ENCODE measurements at places on chromosomes 16 and 17. TPM values are rescaled to one million over a fixed set of nuclear protein-coding genes. Genes with fewer than 3 reads are reported as not detected.

The ATXN2L gene
- total RNA-seq = 408 TPM

The TNFRSF17 gene
- not detected for total RNA-seq

The SLC13A2 gene
- not detected for total RNA-seq

GRCh38 chr17:80751070-80751945 lies 206.7 kb downstream of the RPTOR start:
- no peak for DNase-seq

DNA sequence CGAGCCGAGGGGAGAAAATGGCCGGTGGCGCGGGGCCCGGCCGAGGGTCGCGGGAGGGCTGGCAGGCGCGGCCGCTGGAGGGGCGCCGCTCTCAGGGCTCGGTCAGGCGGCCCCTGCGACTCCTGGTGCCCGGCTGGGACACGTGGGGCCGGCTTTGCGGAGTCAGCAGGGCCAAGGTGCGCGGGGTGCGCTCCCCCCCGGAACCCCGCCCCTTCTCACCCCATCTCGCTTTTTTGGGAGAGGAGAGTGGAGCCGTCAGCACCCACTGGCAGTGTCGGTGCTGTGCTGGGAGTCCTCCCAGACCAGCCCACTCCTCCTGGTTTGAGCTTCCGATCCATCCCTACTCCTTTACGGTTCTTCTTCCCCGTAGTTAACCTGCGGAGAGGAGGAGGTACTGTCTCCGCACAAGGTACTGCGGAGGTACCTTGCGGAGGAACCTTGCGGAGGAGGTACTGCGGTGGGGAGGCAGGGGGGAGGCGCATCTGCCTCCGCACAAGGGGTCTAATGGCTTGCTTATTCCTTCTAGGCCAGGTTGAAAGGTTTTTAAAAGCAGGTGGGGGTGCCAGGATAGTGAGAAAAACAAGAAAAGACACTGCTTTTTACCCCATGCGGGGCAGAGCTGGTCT lies 19.1 kb upstream of the CBX8 start:
- DNase-seq = no peak

DNA sequence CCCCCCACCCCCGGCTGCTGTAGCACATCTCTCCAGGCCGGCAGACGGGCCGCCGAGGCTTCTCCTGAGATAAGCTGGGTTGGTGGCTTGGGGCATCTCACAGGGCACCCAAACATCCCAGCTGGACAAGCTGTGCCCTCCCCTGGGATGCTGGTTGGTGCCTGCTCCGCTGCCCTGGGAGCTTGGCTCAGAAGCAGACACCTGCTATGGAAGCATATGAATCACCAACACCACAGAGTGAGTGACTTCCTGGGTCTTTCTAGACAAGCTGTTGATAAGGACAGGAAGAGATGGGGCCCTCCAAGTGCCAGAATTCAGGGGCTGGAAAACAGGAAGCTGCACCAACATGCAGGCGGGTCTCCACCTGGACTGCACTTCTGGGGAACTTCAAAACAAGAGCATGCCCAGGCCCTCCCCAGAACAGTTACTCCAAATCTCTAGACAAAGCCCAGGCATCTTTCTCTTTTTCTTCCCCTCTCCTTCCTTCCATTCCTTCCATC lies 13.7 kb downstream of the C16orf95 start:
- peak; percentile 58 for DNase-seq

GRCh38 chr16:58850019-58850677 lies 116.0 kb upstream of the GOT2 start:
- no peak for DNase-seq

DNA sequence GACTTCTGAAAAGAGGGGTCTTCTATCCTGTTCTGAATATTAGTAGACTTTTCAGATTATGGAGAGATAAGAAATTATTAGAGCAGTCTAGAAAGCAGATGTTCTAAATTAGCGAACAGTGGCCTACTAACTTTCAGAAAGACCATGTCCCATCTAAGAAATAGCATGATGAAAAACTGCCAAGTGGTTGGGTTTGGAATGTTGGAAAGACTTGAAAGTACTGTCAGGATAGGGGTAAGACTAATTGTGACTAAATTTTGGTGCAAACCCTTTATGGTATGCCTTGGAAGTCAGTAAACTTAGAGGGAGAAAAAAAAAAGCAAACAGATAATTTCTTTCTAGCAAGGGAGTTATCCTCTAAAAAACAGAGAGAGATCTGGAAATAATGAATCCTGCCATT lies 41.1 kb downstream of the TANGO6 start:
- DNase-seq = no peak

All from activated naive CD4-positive, alpha-beta T cell treated with anti-CD3 and anti-CD28 coated beads for 36 hours (primary cell).